NCI-H1048 (cell line): ENCODE measurements at places on chromosomes 6 and 20.

- no peak for DNase-seq
Measured at GRCh38 chr6:111884068-111884467, 10.8 kb upstream of the FYN start.

DNA sequence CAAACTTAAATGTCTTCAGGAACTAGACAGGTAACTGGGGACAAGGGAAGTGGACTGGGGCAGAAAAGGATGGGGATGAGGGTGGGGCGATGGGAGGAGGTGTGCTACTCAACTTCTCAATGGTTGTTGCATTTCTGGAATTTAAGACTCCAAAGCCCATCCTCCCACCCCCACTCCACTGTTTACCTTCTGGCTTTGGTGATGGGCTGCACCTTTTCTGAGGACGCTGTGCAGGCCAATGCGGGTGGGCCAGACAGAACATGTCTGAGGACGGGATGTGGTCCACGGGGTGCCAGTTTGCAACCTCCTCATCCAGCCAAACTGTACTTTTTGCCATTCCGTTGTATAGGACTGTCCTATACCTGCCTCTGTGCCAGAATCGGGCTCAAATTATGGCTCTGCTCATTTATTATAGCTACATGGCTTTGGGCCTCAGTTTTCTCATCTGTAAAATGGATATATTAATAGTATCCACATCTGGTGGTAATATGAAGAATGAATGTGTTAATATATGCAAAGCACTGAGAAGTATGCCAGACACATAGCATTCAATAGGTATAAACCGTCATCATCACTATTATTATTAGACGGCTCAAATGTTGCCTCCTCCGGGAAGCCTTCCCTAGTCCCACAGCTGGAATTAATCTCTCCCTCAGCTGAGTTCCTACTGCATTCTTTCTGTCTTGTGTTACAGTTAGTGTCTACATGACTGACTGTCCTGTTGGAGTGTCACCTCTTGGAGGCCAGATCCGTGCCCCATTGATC, 31.0 kb upstream of the VEGFA start:
- DNase-seq, result no peak

- no peak for DNase-seq
Measured at GRCh38 chr6:6683969-6684833, 95.7 kb downstream of the LY86 start.

- DNase-seq, result no peak
Measured at GRCh38 chr20:34522969-34523871, 7.0 kb downstream of the DYNLRB1 start.

- no peak for DNase-seq
Measured at GRCh38 chr6:116431964-116432595, 29.1 kb upstream of the CALHM6 start.

DNA sequence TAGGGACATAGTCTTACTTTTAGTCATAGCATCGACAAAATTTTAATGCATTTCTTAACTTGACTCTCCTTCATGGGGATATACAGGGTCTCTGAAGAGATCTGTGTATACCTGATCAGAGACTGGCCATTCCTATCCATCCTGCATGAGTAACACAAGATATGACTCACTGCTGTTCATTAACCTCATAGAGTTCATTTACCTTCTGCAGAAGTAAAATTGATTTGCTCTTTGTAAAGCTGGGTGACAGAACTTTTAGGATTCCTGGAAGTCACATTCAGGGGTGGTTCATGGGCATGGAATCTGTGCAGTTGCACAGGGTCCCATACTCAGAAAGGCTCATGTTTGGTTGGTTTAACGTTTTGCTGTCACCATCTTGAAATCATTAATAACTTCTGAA, 53.2 kb downstream of the PDE7B start:
- no peak for DNase-seq

DNA sequence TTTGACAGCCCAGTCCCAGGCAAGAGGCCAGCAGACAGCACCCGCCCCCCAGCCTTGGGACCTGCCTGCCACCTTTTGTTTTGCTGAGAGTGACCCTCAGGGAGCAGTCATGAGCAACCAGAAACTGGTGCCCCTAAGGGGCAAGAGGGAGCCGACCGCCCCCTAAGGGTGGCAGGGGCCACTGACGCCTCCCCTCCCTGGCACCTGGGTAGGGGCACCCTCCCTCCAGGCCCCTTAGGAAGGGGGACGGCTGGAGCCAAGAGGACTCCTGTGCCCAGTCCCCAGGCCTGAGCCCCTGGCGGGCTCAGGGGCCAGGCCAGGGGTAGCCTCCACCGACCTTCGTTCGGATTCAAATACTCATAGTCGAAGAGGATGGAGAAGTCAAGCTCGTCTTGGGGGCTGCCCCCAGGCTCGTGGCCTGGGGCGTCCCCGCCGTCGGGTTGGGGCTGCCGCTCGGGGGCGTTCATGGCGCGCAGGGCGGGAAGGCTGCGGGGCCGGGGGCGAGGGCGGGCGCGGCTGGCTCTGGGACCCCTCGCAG, 417 bp downstream of the NFATC2 start:
- DNase-seq, result no peak
